NCI-H1436 (cell line): ENCODE measurements at places on chromosomes 6 and 20.

GRCh38 chr6:11425431-11425871, 112.1 kb upstream of the TMEM170B start:
- DNase-seq, result no peak

DNA sequence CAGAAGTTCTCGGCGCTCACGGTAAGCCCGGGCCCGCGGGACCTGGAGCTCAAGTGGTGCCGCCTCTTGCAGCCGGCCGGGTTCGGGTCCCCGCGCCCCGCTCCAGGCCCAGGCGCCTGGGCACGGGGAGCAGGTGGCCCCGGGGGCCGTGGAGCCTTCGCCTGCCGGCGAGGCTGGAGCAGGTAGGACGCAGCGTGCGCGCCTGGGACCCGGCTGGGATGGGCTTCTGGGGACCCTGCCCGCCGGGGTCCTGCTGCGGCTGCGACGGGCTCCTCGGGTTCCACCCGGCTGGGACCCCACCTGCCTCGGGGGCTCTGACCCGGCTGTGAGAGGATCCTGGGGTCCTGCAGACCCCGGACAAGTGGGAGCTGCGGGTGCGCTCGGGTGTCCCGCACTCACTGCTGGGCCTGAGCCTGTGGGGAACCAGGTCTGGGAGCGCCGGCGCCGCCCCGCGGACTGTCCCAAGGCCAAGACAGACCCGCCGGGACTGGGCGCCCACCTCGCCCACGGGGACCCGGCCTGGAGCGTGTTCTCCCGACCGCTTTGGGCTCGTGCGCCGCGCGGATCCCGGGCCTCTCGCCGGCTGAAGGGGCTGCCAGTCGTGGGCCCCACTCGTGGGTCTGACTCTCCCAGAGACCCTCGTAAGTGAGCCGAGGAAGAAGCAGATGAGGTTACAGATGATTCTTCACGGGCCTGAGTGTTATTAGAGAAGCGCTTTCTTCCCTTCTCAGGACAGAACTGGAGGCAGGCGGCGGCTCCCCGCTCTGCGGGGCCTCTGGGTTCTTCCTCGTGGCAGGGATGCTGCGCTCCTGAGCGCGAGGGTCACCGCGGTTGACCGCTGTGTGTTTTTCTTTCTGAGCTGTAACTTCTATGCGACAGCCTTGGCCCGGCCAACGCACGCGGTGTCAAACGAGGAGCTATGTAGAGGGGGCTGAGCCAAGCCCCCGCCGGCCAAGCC, 729 bp downstream of the SMOC2 start:
- DNase-seq, result no peak

GRCh38 chr6:111846066-111846465, 27.2 kb downstream of the FYN start:
- DNase-seq, result no peak

DNA sequence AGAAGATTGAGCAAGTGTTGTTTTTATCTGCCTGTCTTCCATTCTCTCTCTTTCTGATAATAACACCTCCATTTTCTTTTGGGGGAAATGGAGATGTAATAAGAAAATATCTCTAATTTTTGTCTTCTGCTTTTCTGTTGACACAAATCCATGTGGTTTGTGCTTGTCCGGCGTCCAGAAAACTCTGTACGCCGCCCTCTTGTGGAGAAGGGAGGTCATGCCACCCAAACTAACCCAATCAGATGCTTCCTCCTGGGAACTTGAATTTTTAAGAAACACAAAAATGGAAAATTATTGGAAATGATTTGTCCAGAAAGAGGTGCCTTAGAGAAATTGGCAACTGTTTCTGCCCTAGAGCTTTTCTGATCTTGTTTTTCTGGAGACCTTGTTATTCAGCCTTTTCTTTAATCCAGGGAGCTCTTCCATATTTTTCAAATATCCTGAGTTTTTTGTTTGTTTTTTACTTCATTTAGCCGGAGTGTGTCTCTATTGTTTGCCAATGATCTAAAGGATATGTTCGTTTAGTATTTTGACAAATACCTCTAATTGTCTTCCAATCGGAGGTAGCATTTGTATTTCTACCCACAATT, 17.8 kb upstream of the FNDC1 start:
- DNase-seq, result no peak

DNA sequence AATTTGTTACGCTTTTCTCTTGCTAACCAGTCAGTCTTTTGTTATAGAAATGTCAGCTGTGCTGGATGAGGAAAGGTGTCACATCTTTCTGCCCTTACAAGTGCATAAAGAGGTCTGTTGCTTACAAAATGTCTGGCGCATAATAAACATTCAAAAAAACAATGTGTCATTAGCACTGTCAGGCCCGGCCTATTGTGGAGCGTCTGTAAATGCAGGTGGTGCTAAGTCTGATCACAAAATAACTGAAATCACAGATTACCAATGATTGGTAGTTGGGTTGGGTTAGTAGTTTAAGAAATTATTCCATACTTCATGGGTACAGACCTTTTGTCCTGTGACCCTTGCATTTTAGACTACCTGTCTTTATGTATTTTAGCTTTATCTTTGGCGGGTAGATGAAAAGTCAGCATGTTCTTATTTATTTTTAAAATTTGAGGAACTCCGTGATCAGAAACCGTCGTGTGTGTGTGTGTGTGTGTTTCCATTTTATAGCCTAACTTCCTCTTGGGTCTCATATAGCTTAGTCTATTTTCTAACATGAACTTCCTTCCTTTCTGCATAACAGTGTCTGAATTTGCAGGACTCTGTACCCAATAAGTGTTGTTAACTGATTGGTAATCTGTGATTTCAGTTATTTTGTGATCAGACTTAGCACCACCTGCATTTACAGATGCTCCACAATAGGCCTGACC, 88.1 kb upstream of the IFNGR1 start:
- no peak for DNase-seq

DNA sequence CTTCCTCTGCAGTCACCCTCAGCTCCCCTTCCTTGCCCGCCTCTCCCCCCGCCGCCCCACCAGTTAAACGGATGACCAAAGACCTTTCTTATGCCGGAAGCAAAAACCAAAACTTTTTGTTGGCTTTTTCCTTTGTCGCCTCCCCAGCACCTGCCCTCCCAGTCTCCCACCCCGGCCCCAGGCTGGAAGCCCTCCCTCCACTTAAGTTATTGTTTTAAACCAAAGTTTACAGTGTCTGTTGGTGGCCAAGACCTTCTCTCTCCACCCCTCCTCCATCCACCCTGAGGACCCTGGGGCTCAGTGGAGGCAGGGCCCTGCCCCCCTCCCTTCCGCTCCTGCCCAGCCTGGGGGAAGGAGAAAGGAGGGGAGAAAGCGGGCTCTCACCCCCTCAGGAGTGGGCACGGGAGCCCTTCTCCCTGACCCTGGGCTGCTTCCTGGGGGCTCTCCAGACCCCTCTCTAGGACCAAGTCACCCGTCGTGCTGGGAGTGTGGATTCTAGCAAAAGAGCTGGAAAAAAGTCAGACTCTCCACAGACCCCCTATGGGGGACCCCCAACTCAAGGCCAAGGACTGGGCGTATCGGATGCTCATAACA, 38.3 kb upstream of the MDFI start:
- no peak for DNase-seq
